ENCODE measurements at places on chromosomes 5 and 9. TPM values are rescaled to one million over a fixed set of nuclear protein-coding genes. Genes with fewer than 3 reads are reported as not detected.

The PWWP2A gene
- 13.0 TPM for total RNA-seq

The ELOVL7 gene
- not detected for total RNA-seq

GRCh38 chr9:72382405-72382804, 17.4 kb upstream of the ZFAND5 start:
- peak; percentile 52 for DNase-seq

- DNase-seq = no peak
These were observed 115.3 kb upstream of the MSX2 start for GRCh38 chr5:174609116-174609515.

DNA sequence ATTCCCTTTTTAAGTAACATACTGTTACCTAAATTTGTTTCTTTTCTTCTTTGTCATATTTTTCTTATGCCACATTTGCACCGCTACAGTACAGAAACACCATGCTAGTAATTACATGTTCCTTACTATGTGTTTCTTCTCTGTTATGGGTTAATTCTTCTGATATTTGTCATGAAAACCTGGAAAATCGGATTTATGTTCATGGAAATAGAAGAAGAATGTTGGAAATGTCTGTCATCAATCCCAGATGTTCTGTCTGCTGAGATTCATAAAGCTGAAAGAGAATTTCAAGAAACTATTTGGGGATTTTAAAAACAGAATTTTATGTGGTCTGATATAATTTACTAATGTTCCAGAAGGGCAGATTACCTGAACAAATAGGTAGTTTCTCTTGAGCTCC, 305.2 kb upstream of the NREP start:
- DNase-seq = no peak

GRCh38 chr5:1747803-1748085, 51.9 kb downstream of the MRPL36 start:
- no peak for DNase-seq

GRCh38 chr9:76717613-76718012, 46.6 kb upstream of the PCA3 start:
- peak; percentile 65 for DNase-seq

DNA sequence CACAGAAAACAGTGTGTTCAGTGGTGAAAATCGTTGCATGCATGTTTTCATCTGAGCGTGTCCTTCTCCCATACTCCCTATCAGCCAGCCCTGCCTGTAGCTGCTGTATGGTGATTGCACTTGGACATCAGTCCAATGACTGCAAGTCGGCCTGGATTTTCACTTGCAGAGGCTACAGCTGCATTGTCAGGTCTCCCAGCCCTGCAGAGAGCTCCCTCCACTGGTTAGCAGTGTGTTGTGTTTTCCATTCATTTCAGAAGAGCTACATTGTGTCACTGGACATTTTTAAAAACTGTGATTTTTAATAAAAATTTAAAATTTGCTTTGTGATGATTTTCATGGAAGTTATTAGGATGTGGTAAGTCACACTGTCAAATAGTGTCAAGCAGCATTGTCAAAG, 96.6 kb downstream of the SYK start:
- DNase-seq = peak; percentile 30

- no peak for DNase-seq
These were observed 120.9 kb downstream of the COL23A1 start for GRCh38 chr5:178469011-178469974.

The FAM120AOS gene
- 36.6 TPM for total RNA-seq

- peak; percentile 94 for DNase-seq
These were observed 323.8 kb downstream of the PSAT1 start for GRCh38 chr9:78620764-78621163.

DNA sequence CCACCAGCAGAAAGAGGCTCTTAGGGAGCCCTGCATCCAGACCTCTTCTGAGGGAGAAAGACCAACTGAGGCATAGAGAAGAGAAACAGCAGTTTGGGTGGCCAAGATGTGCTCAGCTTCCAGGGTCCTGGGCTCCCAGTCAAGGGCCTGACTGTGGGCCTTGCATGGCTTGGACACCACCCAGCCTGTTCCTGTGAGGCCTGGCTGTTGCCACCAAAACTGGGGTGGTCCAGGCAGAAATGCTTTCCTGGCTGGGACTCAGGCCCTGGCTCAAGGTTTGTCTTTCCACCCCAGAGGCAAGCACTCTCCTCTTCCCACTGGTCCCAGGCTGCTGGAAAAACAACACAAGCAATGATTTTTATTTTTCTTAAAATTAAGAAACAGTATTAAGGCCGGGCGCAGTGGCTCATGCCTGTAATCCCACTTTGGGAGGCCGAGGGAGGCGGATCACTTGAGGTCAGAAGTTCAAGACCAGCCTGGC, 13.3 kb downstream of the MYOZ3 start:
- DNase-seq = no peak

- DNase-seq = peak; percentile 26
These were observed 31.2 kb upstream of the NDUFB6 start for GRCh38 chr9:32603914-32604852.

The FOXI1 gene
- total RNA-seq = not detected

DNA sequence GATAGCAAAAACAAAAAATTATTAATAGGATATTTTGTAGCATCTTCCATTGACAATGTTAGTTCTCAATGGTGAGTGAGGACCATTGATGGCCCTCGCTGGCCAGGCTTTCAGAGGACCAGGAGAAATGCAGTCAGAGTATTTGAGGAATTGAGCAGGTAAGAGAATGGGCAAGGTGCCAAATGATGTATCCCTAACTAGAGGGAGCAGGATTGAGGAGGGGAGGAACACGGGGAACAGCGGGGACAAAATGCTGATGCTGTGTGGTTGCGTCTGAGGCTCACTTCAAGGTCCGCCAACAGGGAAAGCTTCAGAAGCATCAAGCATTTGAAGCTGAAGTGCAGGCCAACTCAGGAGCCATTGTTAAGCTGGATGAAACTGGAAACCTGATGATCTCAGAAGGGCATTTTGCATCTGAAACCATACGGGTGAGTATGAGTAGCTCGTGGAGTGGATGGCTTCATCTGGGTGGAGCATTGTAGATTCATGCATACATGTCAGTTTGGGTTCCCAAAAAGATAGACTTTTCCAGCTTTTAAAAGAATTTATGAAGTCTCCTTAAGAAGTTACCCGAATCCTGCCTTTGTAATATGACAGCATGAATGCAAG, 16.2 kb downstream of the SPTAN1 start:
- peak; percentile 46 for DNase-seq

The RNF180 gene
- not detected for total RNA-seq

DNA sequence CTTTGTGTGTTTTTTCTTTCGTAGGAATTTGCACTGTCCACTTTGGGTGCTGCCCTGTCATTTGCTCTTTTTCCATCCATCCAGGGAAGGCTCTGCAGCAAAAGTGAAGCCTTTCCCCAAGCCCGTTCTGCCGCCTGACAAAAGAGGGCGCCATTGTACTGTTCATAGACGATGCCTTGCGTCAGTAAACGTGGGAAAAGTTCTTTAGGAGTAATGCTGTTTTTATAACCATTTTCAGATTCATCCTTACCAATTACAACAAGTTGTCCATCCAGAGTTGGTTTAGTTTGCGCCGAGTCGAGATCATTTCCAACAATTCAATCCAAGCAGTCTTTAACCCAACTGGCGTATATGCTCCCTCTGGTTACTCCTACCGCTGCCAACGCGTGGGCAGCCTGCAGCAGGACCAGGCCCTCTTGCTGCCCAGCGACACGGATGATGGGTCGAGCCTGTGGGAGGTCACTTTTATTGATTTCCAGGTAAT, 34.3 kb upstream of the RPS23 start:
- DNase-seq = peak; percentile 87
